ENCODE measurements at places on chromosomes 6 and 20.
A peak's percentile ranks its signal among the peaks of the same experiment; 100 is the strongest.

GRCh38 chr6:18488526-18489270 is 101.5 kb downstream of the RNF144B start:
- DNase-seq, result no peak

- DNase-seq, result no peak
Measured at GRCh38 chr6:88705601-88706000, 257.8 kb downstream of the RNGTT start.

- DNase-seq, result no peak
Measured at GRCh38 chr6:124978451-124979293, 16.4 kb downstream of the RNF217 start.

DNA sequence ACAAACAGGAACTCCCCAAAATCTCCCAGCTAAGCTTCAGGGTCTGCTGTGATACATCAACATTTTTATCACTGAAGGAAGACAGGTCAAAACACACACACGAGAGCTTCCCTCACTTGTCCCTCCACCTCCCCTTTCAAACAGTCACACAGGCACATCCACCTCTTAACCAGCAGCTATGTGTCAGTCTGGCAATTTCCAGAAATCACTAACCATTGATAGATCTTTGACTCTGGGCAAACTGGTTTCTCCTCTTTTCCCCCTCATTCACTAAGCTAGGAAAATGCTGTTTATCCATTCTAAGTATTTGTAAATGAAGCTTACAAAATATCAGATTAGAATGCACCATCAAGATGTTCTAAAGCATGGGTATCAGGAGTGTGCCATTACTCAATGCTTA is 87.8 kb downstream of the DCDC2 start:
- DNase-seq, result no peak

DNA sequence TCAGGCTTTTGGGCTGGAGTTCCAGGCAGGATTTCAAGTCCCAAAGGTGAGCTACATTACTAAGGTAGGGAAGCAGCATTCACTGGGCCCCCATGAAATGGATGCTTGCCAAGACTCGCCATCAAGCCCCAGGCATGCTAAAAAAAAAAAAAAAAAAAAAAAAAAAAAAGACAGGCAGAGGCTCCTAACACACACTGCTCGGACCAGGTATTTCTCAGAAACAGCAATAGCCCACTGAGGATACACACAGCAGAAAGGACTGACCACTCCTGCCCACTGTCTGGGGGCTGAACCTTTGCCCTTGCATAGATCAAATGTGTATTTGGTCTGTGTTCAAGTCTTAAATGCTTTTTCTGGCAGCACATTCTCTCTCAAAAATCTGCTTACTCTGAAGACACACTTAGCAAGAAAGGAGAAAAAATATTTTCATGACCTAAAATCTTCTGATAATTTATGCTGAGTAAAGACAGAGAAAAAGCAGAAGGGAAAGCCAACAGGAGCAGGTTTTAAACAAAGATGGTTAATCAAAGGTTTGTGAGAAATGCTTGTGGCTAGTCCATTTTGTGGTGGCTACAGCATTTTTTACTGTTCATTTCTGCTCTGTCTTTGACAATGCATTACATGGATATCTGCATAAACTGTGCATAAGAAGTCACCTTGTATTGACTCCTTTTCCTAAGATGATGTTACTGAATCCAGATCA is 37.9 kb upstream of the BEND6 start:
- DNase-seq, result no peak

GRCh38 chr20:60316476-60317158 is 358.4 kb downstream of the CDH26 start:
- no peak for DNase-seq

DNA sequence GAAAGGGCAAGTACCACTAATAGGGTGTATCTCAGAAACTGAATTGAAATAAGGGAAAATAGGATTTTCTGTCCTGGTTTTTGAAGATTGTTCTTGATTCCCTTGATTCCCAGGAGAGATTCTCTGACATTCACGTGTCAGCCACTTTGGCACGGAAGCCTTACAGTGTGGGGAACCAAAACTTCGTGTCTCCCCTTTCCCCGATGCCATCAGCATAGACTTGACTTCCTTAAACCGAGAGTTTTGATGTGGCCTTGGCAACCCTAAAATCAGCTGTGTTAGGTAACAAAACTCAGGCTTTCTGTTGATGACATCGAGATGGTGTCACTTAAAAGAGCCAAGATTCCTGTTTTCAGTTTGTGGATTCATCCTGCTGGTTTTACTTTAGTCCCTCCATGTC is 7.5 kb downstream of the HMGN4 start:
- no peak for DNase-seq

DNA sequence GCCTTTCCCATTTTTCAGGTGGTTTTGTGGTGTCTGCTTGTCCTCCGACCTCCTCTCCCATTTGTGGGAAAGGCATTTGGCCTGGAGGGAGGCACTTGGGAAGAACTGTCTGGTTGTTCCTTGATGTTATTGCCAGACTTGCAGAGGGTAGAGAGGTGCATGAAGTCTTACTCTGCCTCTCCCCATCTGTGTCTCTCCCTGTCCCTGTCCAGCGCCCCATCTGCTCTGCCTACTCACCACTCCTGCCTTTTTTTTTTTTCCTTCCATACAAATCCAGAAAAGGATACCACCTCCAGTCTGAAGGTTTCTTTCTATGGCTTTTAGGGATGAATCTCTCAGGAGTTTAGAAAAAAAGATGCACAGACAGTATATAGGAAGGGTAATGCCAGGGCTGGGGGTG is 19.8 kb downstream of the PPARD start:
- DNase-seq, result no peak

- no peak for DNase-seq
Measured at GRCh38 chr20:59019217-59019616, at the start of gene TUBB1. TUBB1 (plus strand) TSS chr20:59019429; CDS start chr20:59019523, 94 bp downstream.

DNA sequence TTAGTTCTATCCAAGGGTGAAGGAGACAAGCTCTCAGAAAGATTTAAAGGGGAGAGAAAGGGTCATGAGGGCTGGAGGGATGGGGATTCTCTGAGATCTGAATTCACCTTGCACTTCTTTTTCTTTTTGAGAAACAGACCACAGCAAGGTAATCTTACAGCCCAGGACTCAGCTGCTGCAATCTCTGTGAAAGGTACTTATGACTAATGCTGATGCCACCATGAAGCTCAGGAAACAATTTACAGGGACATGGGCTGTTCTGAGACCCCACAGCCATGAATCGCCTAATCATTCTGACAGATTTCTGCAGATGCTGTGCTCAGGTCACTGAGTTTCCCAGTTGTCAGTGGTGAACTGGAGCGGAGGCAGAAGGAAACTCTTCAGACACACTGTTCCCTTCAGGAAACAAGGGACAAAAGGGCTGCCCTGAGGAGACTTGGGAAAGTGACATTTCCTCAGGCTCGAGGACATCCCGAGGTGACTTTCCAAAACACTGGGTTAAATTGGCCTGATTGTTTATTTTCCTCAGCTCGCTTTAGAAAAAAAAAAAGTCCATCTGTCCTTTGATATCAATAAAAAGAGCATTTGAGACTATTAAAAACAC is 103.8 kb upstream of the PLCB4 start:
- DNase-seq, result no peak

GRCh38 chr20:39853050-39853449 is 836.0 kb downstream of the MAFB start:
- DNase-seq, result no peak

- no peak for DNase-seq
Measured at GRCh38 chr6:5878792-5879191, 127.9 kb downstream of the NRN1 start.

GRCh38 chr6:79263359-79263758 is 28.9 kb upstream of the HMGN3 start:
- no peak for DNase-seq

- DNase-seq, result no peak
Measured at GRCh38 chr6:44561832-44562665, 174.5 kb downstream of the CDC5L start.

GRCh38 chr6:3882431-3882830 is 33.3 kb downstream of the FAM50B start:
- DNase-seq, result no peak

DNA sequence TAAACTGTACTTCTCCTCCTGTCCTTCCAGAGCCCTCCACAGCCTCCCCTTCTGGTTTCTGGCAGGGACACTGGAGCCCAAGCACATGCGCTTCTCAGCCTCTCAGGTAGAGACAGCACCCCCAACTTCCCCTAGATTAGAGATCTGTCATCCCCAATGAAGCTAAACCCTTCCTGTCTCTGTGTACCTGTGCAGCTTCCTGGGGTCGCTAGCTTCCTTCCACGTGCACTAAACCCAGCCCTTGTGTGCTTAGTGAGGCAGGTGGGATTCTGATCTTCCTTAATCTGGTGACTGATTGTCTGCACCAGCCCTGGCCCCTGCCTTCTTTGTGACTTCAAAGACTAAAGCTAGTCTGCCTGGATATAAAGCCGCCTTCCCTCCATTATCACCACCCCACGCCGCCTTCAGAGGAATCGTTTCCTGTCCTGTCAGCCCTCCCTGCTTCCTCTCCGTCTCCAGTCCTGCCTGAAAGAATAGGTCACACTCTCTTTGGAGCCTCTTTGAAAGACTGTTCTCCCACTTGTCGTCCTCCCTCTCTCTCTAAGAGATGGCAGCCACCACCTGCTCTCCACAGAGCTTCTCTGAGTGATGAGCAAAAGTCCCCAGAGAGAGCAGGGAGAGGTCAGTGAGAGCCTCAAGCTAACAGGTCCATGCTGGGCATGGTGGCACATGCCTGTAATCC is 27.5 kb downstream of the CAPN11 start:
- no peak for DNase-seq

- no peak for DNase-seq
Measured at GRCh38 chr20:38083338-38084048, 49.9 kb downstream of the RPRD1B start.

DNA sequence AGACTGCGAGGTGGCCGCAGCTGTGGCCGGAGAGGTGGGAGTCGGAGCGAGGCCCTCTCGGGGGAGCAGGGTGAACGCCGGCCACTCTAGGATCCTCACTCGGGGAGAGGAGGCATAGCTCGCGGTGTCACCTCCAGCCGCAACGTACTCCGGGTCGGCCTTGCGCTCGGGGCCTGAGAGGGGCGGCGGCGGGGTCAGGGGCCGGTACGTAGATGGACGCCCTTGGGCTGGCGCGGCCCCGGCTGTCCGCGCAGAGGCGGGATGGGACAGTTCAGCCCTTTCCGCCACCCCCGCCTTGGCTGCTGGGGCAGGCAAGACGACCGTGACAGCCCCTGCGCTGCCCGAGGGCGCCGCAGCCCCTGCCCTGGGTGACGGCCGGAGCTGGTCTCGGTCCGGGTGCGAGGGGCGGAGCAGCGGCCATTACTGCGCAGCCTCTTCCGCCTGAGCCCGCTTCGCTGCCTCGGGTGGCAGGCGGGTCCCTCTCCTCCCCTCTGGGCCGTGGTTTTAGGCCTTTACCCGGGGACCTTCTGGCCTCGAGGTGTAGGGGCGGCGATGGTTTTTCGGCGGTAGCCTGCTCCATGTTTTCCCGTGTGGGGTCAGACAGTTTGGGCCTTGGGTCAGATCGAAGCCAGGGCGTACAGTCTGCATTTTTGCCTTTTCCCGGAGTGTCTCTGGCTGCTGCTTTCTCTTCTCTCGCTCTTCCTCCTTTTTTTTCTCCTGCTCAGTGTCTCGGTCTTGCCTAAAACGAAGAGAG is 405 bp downstream of the RNF146 start:
- DNase-seq, result peak; percentile 81

DNA sequence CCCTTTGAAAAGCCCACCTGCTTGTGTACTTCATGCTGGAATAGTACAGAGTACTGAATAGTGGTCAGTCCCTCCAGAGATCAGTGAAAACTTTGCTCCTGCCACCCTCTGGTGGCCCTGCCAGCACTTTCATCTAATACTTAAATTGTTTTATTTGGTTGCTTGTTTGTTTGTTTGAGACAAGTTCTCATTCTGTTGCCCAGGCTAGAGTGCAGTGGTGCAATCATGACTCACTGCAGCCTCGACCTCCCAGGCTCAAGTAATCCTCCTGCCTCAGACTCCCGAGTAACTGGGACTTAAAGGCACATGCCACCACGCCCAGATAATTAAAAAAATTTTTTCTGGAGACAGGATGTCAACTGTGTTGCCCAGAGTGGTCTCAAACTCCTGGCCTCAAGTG is 9.1 kb downstream of the FAM83D start:
- no peak for DNase-seq
